ENCODE measurements at places on chromosomes 7 and 10.

DNA sequence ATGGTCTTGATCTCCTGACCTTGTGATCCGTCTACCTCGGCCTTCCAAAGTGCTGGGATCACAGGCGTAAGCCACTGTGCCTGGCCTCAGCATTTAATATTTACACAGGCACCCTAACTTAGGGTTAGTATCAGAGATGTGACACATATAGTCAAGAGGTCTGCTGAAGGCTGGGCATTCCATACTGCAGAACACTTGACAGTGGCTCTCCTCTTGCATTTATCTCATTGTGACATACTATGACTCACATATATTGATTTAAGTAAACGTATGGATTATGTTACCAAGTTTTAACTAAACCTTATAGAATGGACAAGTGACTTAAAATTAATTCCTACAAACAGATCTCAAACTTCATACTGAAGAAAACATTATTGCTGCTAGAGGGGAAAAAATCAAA, 36.6 kb downstream of the BRAF start:
- no peak for DNase-seq

- DNase-seq: no peak
Measured at GRCh38 chr7:138608275-138608674, 92.9 kb downstream of the SVOPL start.

- no peak for DNase-seq
Measured at GRCh38 chr10:8224591-8224990, 170.1 kb downstream of the GATA3 start.

DNA sequence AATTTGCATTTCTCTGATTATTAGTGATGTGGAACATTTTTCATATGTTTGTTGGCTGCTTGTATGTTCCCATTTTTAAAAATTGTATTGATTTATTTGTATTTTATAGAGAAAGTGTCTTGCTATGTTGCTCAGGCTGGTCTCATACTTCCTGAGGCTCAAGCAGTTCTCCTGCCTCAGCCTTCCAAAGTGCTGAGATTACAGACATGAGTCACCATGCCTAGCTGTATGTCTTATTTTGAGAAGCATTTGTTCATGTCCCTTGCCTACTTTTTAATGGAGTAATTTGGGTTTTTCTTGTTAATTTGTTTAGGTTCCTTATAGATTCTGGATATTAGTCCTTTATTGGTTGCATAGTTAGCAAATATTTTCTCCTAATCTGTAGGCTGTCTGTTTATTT, 214.2 kb upstream of the KAT6B start:
- no peak for DNase-seq

DNA sequence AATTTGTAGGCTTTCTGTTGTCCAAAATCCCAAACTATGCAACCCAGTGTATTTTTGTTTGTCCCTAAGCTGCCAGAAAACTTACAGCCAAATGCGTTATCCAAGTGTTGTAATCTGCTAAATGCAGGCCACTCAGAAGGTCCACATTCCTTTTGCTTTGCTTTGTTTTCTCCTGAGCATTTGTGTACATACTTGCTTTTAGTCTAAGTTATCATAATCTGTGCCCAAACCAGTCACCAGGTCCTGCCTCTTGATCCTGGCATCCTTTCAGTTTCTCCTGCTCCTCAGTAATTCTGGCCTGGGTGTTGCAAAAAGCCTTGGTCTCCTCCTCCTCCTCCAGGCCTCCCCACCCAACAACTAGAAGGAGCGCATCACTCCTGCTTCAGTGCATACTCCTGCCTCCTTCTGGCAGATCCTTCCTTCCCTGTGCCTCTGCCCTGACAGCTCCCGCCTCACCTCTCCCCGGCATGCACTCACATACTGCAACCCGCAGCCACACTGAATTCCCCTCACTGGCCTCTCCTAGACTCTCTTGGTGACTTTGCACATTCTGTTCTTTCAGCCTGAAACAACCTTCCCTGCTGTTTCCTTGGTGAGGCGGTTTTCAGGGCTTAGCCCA, 2.3 kb downstream of the DENND2A start:
- DNase-seq: no peak

DNA sequence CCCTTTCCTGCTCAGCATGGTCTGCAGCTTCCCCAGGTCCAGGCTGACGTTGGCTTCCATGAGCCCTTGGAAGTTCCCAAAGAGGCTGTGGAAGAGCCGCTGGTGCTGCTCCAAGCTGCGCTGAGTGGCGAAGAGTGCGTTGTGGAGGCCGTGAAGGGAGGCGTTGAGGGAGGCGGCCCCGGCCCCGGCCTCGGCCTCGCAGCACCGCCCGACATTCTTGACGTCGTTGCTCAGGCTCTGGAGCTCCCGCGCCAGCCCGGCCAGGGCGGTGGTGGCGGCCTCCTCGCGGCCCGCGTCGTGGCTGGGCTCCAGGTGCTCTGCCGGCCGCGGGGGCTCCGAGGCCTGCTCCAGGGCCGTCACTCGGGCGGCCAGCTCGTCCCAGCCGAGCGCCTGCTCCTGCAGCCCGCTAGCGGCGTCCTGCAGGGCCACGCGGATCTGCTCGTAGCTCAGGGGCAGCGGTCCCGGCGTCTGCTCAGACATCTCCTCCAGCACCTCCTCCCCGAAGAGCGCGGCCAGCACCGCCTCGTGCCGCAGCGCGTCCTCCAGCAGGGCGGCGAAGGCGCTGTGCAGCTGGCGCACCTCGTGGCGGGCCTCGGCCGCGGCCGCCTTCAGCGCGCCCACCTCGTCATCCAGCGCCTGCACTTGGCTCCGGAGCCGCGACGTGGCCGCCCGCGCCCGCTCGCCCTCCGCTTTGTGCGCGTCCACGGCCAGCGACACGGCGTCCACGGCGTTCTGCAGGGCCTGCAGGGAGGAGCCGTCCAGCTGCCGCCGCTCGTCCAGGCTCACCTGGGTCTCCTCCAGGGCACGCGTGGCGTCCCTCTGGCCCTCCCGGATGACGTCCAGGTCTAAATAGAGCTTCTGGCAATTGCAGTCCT, 14.7 kb downstream of the MMRN2 start:
- DNase-seq: no peak

DNA sequence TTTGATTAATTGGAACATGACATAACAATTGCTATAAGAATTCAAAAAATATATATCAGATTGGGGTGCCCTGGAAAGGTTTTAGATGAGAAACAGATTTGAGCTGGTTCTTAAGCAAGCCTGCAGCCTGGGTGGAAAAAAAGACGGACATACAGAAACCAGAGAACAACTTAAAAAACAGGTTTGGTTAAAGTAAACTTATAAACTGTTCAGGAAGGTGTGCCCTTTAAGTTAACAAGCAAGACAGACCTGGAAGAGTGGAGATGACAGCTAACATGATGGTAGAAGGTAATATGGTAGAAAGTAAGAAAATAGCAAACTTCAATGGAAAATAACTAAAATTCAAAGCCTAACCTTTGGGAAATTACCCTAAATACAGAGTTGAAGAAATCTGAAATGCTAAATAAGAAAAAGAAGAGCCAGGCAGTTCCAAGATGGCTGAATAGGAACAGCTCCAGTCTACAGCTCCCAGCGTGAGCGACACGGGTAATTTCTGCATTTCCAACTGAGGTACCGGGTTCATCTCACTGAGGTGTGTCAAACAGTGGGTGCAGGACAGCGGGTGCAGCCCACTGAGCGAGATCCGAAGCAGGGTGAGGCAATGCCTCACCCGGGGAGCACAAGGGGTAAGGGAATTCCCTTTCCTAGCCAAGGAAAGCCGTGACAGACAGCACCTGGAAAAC, 52.2 kb downstream of the CADPS2 start:
- DNase-seq: no peak

DNA sequence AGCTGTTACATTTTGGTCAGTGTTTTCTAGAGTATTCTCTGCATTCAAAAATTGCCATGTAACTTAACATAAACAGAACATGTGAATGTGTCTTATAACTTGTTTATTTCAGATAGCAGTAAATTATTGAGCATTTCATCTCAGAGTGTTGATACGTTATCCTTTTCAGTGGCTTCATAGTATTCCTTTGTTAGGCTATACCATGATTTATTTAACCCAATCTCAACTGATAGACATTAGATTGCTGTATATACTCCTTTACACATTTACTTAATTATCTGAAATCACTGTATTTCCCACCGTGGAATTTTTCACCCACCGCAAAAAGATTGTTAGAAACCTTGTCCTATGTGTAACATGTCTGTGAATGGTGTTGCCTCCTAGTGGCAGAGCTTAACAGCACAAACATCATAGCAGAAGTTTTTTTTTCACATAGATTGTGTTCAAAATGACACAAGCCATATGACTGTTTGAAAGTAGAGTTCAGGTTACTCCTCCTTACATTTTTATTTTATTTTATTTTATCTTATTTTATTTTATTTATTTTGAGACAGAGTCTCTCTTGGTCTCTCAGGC, 21.4 kb downstream of the SLF2 start:
- no peak for DNase-seq

DNA sequence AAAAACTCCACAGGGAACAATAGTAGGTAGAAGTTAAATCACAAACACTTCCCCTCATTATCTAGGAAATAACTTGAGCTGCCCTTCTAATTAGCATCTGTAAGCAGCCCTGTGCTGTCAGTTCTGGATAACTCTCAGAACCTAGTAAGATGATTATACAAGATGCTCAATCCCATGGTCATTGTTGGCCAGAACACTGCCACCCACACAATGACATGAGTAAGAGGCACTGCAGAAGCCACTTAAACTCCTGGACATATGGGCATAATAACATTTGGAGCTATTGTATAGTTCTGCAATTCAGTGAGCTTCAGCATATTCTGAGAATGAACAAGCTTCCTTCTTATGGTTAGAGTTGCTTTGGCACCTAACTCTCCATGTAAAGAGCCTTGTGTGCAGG, 153.8 kb downstream of the PLPP4 start:
- DNase-seq: no peak

DNA sequence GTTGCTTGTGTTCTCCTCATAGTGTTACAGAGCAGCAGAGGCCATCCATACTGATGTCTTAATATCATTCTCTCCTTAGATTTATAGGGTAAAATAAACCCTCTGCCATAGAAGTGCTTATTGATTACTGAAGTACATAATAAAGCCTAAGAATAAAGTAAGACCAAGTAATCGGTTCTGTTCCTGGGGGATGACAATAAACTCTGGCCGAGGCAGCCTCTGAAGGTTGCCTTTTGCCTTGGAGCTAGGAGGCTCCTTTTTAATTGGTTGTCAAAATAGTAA, 711.6 kb upstream of the GALNT17 start:
- no peak for DNase-seq

DNA sequence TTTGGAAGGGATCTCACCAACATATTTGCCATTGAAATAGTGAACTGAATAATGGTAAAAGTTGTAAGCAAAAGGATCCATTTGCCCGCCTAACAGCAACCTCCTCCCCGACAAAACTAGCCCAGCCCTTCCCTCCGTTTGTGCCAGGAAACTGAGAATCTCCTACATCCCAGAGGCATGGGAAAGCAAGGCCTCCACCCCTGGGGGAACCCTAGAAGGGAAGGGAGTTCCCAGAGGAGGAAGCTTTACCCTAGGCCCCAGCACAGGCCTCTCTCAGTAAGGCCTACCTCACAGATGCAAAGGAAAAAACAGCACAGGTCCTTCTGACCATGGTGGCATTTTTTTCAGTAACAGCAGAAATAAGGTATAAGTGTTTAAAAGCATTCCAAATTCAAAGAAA, 229.7 kb downstream of the ELMO1 start:
- DNase-seq: no peak

- DNase-seq: no peak
Measured at GRCh38 chr10:76301950-76302349, 870.5 kb downstream of the LRMDA start.

GRCh38 chr10:86862373-86862772, 95.0 kb downstream of the MMRN2 start:
- DNase-seq: no peak

GRCh38 chr7:38393874-38394273, 120.4 kb upstream of the TARP start:
- DNase-seq: no peak

- DNase-seq: no peak
Measured at GRCh38 chr7:100675581-100676350, 2.2 kb downstream of the GNB2 start.

GRCh38 chr7:142793156-142793555, 22.4 kb downstream of the PRSS2 start:
- no peak for DNase-seq

GRCh38 chr7:79619216-79619615, 165.7 kb upstream of the MAGI2 start:
- no peak for DNase-seq

DNA sequence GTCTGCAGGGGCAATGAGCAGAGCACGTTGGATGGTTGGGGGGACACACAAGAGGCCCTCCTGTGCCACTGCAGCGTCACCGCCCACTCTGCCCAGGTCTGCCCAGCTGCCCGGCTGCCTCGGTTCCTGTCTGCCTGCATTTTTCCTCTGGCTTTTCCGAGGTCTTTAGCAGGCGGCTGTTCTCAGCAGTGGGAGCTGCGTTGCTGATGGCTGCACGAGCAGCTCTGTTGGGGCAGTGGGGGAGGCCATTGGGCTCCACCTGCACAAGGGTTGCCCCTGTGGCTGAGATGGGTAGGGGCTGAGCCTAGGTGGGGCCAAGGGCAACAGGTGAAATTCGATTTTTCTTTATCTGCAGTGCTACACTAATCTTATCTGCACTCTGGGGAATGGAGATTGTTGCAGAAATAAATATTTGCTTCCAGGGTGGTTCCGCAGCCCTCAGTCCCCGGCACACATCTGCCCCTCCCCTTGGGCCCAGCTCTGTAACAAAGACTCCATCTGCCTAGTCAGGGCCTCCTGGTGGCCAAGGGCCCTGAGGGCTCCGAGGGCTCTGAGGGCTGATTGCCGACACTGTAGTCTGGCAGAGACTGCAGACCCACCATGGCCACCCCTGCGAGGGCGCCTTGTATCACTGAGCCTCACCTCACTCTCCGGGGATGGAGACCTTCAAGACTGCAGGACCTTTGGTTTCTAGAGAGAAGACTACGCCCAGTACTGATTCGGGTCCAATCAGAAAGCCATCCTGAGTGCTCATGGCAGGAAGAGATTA, 141.7 kb upstream of the SHH start:
- no peak for DNase-seq

DNA sequence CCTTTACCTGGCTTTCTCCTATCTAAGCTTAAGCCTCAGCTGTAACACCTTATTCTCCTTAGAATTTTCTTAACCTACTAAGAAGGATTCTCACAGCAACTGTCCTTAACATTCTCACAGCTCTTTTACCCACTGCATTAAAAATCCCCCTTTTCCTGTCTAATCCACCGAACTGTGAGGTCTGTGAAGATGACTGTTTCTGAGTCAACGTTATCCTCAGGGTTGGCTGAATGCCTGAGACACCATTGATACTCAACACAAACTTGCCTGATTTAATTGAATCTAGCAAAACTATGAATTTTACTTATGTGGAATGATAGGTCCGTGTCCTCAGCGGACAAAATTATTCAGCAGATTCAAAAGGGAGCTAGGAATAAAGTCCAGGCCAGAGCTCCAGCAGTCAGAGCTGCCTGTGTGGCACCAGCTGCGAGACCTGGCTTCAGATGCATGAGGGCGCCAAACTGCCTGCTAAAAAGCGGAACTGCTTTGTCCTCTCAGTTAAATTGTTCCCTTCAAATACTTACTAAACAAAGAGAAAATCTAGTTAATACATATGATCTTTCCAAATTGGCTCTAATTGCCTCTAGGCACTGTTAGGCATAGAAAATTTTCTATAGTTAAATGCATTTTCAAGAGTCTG, 33.4 kb upstream of the VWDE start:
- DNase-seq: no peak

GRCh38 chr10:81873932-81874816, 820 bp upstream of the NRG3 start:
- DNase-seq: peak; percentile 5
